ENCODE measurements at places on chromosomes 4 and X. TPM values are rescaled to one million over a fixed set of nuclear protein-coding genes. Genes with fewer than 3 reads are reported as not detected.
A peak's percentile ranks its signal among the peaks of the same experiment; 100 is the strongest.

- no peak for DNase-seq
Measured at GRCh38 chr4:65669111-65670019, 924 bp downstream of the EPHA5 start.

GRCh38 chrX:17559728-17560379, 177.4 kb upstream of the SCML1 start:
- no peak for DNase-seq

DNA sequence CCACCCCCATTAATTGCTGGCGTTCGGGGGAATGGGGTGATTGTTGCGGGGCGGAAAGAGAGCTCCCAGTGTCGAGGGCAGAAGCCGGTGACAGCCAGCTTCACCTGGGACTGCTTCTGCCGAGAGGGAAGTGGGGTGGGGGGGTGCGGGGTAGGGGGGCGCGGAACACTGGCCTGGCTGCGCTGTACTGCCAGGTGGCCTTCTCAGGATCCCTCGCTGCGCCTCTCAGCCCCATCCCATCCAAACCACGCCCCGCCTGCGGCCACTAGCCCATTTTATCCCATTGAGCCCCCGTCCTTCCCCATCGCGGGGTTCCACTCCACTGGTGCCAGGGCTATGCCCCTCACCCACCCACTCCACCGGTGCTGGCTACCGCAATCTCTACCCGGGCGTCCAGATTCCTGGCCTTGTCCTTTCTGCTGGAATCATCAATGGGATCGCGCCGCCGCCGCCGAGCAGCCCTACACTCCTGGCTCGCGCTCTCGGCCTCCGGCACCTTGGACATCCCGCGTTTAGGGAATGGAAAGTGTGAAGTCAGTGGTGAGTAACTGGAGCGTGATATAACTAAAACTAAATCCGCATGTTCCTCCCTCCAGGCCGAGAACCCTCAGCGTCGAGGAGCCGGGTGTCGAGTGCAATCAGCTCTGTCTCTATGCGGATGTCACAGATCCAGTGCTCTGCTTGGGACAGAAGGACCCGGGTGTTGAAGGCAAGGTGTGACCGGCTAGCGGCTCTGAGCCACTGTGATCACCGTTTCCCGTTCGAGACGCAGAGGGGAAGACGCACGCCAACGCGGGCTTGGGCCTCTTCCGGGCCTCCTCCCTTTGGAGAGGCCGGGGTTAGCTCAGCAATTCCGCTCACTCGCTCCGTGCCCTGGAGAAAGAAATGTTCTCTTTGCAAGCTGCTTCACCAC, 20.5 kb downstream of the NKX3-2 start:
- no peak for DNase-seq

GRCh38 chrX:17476411-17476810, 101.4 kb downstream of the NHS start:
- DNase-seq: no peak

DNA sequence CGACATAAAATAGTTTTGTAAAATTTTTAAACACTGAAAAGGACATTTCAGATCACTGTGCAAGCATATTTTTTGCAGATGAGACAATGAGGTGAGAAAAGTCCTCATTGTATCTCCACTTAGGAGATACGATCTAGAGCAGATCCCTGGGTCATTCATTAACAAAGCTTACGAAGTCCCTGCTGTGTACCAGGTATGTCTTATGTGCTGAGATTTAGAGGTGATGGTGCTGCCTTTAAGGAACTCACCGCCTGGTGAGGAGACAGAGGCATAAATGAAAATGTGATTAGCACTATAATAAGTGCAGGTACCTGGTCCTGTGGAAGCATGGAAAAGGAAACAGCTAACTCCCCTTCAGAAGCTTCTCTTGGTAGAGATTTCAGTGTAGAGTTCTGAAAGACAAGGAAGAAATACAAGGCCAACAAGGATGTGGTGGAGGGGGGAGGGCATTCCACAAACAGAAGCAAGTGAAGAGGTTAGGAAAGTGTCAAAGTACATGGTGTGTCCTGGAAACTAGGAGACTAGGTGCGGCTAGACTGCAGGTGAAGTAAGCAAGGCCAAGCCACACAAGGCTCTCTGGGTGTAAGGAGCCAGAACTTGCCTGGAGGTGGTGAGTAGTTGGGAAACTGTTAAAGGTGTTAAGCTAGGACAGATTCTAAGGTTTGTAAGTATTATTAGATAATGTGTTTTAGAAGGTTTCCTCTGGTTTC, 1.5 kb upstream of the NDNF start:
- DNase-seq: no peak

DNA sequence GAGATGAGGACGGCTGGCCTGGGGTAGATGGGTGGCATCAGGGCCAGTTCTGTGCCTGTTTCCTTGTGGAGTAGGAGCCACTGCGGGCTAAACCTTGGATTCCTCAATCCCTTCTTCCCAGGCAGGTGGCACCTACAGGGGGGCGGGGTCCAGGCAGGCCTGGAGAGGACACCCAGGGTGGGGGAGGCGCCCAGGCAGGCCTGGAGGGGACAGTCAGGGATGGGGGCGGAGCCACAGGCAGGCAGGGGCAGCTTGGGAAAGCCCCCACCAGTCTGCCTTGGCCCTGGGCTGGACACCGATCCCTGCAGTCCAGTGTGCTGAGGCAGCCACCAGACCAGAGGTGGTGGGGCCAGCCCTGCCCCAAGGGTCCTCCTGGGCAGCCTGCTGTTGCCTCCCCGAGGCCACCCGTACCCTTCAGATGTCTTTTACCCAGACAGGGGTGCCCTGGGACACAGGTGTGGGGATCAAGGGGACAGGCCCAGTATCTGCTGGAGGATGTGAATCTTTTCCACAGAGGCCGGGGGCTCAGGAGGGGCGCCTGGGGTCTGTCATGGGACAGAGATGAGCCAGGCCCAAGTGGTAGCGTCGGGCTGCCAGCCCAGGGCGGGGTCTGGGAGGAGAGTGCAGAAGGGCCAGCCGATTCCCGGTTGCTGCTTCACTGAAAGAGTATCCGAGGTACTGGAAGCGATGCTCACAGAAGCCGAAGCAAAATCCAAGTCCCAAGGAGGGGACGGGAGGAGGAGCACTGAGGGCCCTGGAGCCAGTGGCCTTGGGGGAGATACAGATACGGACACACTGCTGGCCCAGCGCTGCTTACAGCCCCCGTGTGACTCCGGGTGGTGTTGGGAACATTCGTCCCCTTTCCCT, 34.5 kb downstream of the LRPAP1 start:
- no peak for DNase-seq

- no peak for DNase-seq
Measured at GRCh38 chr4:186931519-186931918, 207.9 kb upstream of the FAT1 start.

DNA sequence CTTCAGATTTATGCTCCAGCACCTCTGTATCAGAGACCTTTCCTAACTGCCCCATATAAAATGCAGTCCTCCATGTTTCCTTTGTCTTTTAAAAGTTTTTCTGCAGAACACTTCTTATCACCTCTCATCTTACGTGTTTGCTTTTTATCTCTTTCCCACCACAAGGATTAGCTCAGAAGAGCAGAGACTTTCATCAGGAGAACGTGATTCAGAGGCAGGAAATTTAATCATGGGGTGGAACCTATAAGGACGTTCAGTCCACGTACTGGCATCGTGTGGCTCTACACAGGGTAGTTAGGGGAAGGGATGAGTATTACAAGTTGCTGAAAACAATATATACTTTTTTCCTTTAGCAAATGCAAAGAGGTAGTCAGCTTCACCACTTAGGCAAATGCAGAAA, 98.7 kb downstream of the SORBS2 start:
- DNase-seq: no peak

- DNase-seq: no peak
Measured at GRCh38 chr4:128159967-128160366, 98.9 kb downstream of the LARP1B start.

DNA sequence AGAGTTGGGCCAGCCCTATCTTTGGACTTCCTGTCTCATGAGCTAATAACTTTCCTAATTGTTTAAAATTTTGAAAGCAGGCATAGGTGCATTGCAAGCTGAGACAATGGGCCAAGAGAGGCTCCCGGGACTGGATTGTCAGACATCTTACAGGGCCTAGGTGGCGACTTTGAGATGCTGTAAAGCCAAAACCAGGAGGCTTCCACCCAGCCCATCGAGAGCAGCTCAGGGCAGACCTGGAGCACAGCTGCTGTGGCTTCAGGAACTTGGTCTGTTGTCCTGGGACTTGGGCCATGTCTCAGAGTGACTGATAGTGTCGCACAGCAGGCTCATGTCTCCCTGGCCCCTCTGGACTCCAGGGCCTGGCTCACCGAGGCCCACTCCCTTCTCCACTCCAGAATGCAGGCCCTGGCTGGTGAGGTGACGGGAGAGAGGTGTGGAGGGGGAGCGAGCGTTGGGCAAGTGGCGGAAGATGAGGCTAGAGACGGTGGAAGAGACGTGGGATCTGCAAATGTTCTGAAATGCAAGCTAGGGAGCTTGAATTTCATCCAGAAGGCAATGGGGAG, 24.1 kb upstream of the MTM1 start:
- peak; percentile 7 for DNase-seq

DNA sequence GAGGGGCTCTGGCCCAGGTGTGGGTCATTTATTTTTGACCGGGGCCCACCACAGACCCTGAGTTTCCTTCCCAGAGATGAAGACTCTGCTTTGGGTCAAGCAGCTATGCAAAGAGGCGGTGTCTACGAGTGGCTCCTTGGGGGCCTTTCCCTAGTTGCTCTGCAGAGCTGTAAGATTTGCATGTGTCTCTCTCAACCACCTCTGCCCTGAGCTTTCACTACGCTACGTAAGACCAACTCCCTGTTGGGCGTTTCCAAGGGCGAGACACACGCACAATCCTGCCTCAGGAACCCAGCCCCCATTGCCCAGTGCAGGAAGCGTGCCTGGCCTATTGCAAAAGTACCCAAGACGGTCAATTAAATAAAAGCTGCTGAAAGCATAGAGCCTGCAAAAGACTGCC, 10.0 kb upstream of the ANOS1 start:
- no peak for DNase-seq

DNA sequence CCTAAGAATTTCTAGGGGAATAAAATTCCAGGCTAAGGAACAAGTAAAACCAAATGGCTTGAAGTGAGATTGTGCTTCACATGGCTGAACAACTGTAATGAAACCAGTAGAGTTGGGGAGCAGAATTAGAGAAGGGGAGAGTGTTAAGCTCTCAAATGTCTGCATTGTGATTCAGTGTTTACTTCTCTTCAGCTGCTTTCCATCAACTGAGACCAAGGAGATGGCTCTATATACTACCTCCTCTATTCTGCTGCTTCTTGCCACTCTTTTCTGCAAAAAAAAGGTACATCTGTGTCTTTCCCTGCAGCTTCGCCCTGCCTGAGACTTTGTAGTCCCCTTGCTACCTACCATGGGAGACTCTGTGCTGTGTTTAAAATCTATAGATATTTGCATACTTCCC, 73.5 kb downstream of the WDFY3 start:
- DNase-seq: no peak

GRCh38 chr4:81546777-81547176, 75.1 kb upstream of the RASGEF1B start:
- no peak for DNase-seq

GRCh38 chr4:179797738-179798137, 2355.5 kb upstream of the AGA start:
- no peak for DNase-seq

CLIC2 gene
- 0.73 TPM for total RNA-seq

GPM6B gene
- total RNA-seq: not detected

TMEM144 gene
- not detected for total RNA-seq
